ENCODE measurements at places on chromosomes 13 and 19.

DNA sequence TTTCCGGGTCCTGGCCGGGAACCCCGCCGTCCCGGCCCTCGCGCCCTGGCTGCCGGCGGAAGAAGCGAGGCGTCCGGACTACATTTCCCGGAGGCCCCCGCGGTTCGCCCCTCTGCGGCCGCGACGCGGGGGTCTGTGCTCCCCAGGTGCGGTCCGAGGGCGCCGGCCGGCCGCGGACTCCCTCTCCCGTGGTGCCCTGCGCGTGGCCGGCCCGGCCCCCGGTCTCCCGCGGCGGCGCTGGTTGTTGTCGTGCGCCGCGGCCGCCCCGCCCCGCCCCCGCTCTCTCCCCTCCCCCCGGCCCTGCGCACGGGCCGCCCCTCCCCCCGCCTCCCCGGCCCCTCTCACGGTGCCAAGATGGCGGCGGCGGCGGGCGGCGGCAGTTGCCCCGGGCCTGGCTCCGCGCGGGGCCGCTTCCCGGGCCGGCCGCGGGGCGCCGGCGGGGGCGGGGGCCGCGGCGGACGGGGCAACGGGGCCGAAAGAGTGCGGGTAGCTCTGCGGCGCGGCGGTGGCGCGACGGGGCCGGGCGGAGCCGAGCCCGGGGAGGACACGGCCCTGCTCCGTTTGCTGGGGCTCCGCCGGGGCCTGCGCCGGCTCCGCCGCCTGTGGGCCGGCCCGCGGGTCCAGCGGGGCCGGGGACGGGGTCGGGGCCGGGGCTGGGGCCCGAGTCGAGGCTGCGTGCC, at the start of gene KMT2B:
Gene KMT2B (plus strand): TSS at position 339 of the 680 bp plus-strand sequence. CDS start 16 bp downstream, at position 355.
- DNase-seq: no peak

DNA sequence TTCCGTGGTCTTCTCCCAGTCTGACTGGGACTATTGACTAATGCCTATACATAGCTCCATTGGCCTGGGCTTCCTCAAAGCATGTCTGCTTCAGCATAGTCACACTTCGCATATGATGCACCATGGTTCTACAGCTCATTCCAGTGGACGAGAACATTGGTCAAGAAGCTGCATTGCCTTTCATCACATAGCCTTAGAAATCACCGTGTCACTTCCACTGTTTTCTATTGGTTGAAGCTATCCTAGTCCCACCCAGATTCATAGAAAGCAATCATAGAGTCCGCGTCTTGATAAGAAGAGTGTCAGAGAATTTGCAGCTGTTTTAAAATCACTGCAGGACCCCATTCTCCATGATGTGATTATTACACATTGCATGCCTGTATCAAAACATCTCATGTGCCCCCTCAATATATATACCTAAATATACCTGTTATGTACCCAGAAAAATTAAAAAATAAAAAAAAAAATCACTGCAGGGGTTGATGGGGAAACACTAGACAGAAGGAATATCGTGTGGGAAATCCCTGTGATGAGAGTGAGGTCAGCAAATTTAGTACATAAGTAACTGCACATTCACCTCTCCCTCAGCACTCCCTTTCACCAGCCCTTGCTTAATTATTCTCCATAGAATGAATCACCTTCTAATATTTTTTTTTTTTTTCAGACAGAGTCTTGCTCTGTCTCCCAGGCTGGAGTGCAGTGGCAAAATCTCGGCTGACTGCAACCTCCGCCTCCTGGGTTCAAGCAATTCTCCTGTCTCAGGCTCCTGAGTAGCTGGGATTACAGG, 2.2 kb upstream of the ARHGAP33 start:
- no peak for DNase-seq

DNA sequence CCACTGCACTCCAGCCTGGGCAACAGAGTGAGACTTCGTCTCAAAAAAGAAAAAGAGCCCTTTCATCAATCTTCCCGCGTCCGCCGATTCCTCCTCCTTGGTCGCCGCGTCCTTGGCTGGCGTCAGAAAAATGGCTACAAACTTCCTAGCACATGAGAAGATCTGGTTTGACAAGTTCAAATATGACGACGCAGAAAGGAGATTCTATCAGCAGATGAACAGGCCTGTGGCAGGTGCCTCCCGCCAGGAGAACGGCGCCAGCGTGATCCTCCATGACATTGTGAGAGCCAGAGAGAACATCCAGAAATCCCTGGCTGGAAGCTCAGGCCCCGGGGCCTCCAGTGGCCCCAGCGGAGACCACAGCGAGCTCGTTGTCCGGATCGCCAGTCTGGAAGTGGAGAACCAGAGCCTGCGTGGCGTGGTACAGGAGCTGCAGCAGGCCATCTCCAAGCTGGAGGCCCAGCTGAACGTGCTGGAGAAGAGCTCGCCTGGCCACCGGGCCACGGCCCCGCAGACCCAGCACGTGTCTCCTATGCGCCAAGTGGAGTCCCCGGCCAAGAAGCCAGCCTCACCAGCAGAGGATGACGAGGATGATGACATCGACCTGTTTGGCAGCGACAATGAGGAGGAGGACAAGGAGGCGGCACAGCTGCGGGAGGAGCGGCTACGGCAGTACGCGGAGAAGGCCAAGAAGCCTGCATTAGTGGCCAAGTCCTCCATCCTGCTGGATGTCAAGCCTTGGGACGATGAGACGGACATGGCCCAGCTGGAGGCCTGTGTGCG, 2.1 kb upstream of the MISP3 start:
- DNase-seq: no peak

DNA sequence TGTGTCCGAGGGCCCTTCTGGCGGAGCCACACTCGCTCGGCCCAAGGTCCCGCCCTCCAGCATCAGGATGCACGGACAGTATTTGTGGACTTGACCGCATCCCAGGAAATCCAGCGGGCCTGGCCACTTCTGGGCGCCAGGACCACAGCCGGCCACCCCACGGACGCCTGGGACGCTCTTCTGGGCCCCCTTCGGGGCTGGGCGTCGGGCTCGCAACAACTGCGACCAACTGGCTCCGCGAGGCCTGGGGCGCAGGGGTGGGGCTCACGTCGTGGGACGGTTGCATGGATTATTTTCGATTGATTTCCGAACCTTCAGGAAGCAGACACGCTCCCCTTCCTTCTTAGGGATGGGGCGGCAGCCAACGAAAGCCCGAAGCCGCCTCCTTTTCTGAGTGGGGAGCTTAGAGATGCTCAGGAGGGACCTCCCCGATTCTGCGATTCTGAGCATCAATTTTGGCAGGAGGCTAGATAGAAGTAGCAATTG, 521 bp upstream of the NUP58 start:
- DNase-seq: no peak

- DNase-seq: no peak
Measured at GRCh38 chr13:42614436-42615035, 40.6 kb downstream of the TNFSF11 start.

DNA sequence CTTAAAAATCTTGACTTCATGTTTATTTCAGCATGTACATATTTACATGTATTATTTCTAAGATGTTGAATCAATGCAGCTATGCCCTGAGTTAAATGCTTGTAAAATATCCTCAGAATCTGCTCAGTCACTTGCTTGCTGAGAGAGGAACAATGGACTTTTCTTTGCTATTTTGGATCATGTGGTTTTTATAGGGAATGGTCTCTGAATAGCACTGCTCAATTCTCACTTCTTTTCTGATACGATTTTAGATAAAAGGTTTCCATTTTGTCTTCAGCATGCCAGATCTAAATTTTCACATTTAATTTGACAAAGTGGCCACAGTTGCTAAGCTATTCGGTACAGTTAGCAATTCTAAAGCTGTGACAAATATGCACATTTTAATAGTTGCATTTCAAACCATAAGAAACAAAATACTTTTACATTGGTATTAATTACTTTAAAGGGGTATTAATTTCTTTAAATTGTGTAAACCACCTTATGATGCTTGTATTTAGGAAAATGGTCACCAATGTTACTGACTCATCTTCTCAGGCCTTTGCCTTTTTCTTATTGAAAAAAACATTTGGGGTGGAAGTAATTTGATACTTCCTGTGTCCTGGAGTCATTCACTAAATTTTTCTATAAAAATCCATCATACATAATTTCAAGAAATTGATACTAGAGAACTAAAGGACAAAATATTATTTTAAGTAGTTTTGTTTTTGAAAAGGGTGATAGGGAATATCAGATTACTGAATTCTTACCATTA, 113.5 kb downstream of the MYO16 start:
- no peak for DNase-seq

- DNase-seq: no peak
Measured at GRCh38 chr13:39448834-39449233, 154.2 kb downstream of the LHFPL6 start.

- DNase-seq: no peak
Measured at GRCh38 chr13:101434486-101434885, 18.0 kb upstream of the ITGBL1 start.

- no peak for DNase-seq
Measured at GRCh38 chr13:53683608-53684007, 655.0 kb downstream of the OLFM4 start.

DNA sequence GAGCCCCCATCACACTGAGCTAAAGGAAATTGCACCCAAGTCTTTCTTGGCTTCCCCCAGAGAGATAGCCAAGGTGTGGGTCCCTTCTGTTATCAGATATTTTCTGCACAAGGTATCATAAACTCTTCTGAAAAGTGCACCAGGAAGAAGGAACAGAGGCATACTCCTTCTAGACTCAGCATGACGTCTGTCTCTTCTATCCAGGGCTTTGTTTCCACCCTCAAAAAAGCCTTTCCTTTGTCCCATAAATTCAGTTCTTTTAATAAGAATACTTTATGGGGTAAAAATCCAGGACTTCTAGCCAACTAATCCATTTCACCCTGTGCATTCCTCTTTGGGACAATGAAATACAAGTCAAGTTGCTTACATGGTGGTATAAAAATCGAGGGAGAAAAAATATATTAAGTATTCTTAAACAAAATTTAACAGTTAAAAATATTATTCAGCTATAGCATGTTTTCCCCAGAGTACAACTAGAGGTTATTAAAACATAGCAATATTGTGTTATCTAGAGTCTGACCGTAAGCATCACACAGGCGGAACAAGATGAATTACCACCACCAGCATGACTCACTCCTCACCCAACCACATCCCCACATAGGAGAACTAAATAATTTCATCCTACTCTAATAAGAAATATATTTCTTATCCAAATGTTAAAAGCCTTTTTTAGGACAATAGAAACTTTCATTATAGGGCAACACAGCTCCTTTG, 79.9 kb upstream of the GPC6 start:
- peak; percentile 13 for DNase-seq

GRCh38 chr13:69142101-69142500, 965.5 kb upstream of the ATXN8OS start:
- DNase-seq: no peak

- no peak for DNase-seq
Measured at GRCh38 chr13:20714161-20714560, 10.7 kb downstream of the IL17D start.

DNA sequence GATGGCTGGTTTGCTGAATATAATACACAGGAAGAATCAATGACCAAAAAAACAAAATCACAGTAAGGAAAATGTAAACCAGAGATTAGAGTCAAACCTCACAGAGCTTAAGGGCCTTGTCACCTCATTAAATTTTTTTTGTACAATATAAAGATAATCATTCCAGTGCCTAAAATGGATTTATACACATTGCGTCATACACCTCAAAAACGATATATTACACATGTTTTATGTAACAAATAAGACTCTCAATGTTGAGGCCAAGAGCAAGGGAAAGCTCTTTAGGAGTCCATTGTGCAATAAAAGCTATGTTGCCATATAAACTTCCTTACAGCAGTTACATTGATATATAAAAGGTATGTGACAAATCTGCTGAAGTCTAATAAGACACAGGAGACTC, 856.7 kb upstream of the SLITRK1 start:
- no peak for DNase-seq

DNA sequence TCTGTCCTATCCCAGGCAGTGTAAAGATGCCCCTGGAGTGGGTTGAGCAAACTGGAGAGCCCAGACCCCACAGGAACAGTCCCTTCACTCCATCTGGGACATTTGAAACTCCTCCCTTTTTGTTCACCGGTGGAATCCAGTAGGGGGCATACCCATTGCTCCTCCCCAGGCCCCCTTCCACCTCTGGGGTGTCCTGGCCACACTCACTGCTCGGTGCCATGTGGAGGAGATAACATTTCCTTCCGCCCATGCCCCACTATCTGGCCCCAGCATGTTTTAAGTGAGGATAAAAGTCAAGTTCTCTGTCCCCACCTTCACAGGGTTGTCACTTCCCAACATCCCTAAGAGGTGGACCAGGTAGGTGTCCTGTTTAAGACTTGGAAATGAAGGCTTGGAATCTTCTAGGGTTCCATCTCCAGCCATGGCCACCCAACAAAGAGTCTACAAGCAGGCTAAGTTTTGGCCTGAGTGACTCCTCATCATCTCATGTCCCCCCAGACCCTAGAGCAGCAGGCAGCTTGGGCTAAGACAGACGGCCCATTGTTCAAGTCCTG, 9.3 kb downstream of the ZNF526 start:
- DNase-seq: no peak
